Fibroblast of skin of abdomen (primary cell): ENCODE measurements at places on chromosomes 1 and 21.

DNA sequence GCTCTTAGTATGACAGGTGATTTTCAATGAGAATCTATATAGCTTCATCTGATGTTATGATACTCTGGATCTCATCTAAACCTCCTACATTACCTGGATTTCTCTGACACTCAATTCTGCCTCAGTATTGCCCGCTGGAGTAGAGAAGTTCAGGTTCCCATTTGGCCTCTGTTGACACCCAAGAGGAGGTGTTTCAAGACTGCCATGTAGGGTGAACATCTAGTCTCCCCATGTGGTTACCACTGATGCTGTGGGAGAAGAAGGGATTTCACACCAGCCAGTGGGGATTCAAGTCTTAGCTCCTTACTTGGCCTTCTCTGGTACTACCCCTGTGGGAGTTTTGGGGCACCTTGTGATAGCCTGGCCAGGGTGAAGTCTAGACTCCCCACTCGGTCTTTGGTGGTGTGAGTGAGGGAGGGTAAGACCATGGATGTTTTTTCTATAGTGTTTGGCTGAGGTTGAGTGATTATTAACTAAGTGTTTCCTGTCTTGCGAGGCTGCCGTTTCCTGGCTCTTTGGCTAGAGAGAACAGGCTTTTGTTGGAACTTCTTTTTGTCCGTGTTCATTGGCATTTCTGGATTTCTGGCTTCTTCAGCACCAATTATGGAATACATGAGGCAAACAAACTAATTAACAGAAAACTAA is 90.7 kb downstream of the RHOU start:
- DNase-seq, result no peak

- DNase-seq, result peak; percentile 85
Observed at GRCh38 chr1:183180634-183181056, 5.4 kb upstream of the LAMC2 start.

DNA sequence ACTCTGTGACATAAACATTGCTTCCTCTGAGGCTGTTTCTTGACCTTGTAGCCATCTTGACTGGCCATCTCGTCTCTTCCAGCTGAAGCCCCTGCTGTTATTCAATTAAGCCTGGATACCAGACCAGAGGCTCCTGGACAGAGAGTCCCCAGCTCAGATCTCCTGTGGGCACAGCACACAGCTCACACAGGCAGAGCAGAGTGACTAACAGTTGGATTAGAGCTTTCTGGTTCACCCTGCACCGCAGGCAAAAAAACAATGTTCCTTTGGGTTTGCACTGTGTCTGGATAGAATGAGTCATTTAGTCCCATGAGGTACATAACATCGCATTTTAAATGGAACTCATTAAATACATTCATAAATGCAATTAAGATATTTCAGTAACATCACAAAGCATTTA is 33.4 kb upstream of the USH2A start:
- peak; percentile 79 for DNase-seq

DNA sequence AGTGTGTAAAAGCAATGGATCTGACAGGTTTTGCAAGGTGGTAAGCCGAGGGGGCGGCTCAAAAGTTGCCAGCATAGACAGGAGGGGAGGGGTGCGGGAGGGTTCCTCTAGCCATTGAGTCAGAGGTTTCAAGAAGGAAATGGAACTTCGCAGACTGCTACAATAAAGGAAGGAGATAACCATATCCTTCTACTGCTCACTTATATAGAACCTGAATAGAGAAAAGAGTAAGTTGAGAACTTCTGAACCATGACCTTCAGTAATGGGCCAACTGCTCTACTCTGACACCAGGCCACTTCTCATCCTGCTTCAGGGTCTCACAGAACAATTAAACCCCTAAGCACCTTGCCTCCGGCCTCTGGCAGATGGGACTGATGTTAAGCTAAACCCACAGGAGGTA is 26.3 kb upstream of the BCAR3 start:
- DNase-seq, result no peak

- no peak for DNase-seq
Observed at GRCh38 chr1:207967703-207968102, 56.8 kb upstream of the CD34 start.
